ENCODE measurements at places on chromosomes 12 and 14.

DNA sequence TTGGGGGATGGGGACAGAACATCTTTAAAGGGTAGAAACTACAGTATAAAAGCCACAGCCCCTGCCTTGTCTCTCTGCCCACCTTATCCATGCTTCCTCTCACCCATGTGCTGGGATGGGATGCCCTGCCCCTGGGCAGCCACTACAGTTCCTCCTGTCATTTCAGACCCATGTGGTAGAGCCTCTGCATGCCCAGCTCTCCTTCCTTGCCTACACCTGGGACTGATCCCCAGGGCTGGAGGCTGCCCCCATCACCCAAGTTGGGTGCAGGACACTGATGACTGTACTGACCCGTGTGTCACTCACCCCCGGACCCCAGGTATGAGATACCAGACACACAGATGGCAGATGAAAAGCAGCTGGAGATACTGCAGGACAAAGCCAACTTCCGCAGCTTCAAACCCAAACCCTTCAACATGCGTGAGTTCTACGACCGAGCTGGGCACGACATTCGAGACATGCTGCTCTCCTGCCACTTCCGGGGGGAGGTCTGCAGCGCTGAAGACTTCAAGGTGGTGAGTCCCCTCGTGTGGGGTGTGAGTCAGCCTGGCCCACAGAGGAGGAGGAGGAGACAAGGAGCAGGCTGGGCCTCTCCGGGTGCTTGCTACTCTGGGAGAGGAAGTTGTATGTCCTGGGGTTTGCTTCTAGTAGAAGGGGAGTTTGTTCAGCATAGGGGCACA lies 2.2 kb downstream of the ASIC1 start:
- DNase-seq = no peak

GRCh38 chr14:64438181-64438841 lies 27.0 kb upstream of the AKAP5 start:
- DNase-seq = no peak

GRCh38 chr12:80282761-80283160 lies 161.3 kb upstream of the PTPRQ start:
- no peak for DNase-seq

DNA sequence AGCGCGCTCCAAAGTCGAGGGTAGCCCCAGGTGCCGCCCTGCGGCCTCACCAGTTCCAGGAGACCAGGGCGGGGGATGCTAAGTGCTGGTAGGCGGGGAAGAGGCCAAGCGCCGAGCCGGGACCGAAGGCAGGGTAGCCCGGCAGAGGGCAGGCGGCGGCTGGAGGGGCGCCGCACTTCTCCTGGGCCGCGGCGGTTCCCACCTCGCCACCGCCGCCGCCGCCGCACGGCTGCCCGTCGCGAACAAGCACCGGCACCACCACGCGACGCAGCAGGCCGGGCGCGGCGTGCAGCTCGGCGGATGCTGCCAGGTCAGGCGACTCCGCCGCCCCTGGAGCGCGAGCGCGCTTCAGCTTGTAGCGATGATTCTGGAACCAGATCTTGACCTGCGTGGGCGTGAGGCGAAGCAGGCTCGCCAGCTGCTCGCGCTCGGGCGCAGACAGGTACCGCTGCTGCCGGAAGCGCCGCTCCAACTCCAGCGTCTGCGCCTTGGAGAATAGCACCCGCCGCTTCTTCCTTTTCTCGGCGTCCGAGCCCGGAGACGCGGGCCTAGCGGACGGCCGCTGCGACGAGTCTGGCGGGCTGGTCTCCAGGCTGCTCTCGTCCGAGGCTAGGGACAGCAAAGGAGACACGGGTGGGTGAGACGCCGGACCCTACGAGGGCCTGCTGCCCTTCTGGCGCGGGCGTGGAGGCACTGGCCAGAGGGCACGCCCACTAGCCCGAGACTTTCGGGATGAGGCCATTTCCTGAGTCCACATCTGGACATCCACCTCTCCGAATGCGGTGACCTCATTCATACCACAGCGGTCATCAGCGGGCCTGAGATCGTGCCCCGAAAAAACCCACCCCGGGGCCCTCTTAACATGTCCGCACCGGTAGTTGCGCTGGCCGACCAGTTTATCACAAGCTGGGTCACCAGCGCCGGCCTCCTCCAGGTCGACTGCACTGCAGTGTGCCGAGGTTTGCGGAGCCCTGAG lies 1.3 kb downstream of the NKX2-8 start:
- no peak for DNase-seq

DNA sequence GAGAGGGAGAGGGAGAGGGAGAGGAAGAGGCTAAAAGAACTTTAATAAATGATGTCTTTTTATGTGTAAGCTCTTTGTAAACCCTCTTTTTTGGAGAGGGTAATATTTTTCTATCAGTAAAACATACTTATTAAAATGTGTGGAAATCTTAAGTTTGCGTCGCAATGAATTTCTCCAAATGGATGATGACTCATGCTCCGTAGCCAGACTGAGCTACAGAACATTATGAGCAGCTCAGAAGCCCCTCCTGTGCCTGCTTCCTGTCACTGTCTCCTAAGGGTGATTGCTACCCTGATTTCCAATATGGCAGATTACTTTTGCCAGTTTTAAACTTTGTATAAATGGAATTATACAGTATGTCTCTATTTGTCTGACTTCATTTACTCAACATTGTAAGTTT lies 13.0 kb upstream of the PYGL start:
- DNase-seq = no peak

DNA sequence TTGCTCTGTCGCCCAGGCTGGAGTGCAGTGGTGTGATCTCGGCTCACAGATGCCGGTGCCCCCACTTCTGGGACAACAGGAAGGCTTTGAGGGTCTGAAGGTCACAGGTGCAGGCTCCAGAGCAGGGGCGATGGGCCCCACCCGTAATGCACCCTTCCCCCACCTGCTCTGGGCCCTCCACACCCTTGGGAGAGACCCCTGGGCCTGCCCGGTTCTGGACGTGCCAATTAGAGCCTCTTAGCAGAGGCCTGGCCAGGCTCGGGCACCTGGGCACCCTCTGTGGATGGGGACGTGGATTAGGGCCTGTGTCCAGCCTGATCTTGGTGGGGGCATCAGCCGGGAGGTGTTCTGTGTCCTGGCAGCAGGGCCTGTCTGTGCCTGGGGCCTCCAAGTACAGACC lies 62.2 kb downstream of the KIF26A start:
- no peak for DNase-seq

DNA sequence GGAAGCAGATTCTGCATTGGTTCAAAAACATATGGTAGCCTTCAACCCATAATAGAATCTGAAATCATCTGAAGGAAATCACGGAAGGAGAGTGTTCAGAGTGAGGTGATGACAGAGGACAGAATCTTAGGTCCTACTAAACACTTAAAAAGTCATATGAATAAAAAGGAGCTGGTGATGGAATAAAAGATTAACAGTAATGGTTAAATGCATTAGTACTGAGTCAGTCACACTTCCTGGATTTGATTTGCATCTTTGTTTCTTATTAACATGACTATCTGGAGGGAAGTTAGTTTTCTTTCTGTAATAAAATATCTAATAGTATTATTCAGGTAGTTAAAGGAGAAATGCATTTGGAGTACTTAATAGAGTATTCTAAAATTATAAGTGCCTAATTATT lies 296.3 kb upstream of the ATXN7L3B start:
- DNase-seq = no peak

DNA sequence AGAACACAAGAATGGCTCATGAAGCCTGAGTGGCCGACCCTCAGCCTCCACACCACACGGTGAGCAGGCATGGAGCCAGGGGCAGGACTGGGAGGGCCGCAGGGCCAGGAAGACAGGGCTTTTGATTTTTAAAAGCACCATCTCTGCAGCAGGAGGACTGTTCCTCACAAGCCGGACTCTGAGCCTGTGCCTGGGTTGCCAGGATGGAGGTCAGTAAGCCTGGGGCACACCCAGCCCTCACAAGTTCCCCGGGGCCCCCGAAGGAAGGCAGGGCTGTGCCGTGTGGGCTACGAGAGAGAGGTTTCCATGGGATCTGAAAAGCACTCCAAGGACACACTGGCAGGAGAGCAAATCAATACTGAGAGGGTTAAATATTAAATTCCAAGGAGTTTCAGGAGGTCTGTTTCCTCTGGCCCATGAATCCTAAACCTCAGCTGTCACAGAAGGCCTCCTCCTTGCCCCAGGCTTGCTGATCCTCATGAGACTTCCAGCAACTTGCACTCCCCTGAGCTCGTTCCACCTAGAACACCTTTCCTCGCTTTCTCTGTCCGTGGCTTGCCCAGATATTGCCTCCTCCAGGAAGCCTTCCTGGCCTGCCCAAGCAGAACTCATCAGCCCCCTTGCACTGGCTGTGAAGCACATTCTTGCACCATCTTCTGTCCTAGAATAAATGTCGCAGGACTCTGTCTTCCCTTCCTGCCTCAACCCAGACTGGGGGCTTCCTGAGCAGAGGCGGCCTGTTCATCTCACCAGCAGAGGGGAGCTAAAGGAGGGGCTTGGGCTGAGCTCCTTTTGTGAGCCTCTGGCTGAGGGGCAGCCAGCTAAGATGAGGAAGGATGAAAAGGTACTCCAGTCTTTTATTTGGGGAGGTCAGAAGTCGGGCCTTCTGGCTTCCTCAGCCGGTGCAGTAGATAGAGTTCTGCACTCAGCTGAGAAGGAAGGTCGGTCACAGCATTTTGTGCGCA lies 64.6 kb downstream of the CCDC88C start:
- no peak for DNase-seq

DNA sequence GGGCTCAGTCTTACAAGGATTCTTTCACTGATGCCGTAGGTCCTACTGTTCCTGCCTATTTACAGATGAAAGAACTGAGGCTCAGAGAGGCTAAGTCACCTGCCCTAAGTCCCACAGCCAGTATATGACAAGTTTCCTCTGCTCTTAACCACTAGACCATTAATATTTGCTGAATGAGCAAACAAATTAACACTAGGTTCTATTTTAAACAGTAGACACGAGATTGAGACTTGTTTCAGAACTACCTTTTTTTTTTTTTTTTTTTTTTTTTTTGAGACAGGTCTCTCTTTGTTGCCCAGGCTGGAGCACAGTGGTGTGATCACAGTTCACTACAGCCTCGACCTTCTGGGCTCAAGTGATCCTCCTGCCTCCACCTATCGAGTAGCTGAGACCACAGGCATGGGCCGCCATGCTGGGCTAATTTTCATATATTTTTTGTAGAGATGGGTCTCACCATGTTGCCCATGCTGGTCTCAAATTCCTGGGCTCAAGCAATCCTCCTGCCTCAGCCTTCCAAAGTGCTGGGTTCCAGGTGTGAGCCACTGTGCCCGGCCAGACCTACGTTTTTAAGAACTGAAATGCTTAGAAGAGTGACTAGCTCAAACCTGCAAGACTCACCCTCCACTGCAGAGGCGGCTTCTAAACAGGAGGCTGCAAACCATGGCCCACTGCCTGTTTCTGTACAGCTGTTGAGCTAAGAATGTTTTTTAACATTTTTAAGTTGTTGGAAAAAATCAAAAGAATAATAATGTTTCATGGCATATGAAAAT lies 12.9 kb downstream of the SYNE3 start:
- DNase-seq = no peak

- DNase-seq = no peak
Observed at GRCh38 chr12:11106288-11106687, 14.2 kb upstream of the TAS2R43 start.

Measured in NCI-H1436 treated with DMSO at 0.1 percent for 48 hours (cell line).